Aortic smooth muscle cell (primary cell): ENCODE measurements at places on chromosomes 16 and 17. TPM values are rescaled to one million over a fixed set of nuclear protein-coding genes. Genes with fewer than 3 reads are reported as not detected.

Gene HS3ST3A1
- total RNA-seq, result 0.53 and 1.5 TPM in 2 replicates

Gene TMEM114
- total RNA-seq, result not detected in 2 replicates

Gene CTF1
- total RNA-seq, result 0.81 and 0.92 TPM in 2 replicates

Gene TBX21
- not detected in 2 replicates for total RNA-seq

Gene FLYWCH1
- total RNA-seq, result 35.6 and 38.4 TPM in 2 replicates

Gene CCL4
- not detected in 2 replicates for total RNA-seq

Gene CDRT4
- total RNA-seq, result 0.92 and 2.3 TPM in 2 replicates

Gene CBX2
- total RNA-seq, result 0.25 and 0.92 TPM in 2 replicates

Gene TBC1D3E
- not detected in 2 replicates for total RNA-seq

Gene CDK5R1
- 0.50 and 0.79 TPM in 2 replicates for total RNA-seq

Gene PGS1
- total RNA-seq, result 29.5 and 33.7 TPM in 2 replicates

Gene CD300LF
- total RNA-seq, result not detected in 2 replicates

Gene FOXN1
- not detected in 2 replicates for total RNA-seq

Gene TBC1D3K
- total RNA-seq, result not detected in 2 replicates

Gene MT1G
- total RNA-seq, result not detected in 2 replicates

Gene ST6GALNAC1
- total RNA-seq, result not detected in 2 replicates

Gene CD68
- total RNA-seq, result 47.7 and 75.6 TPM in 2 replicates

Gene C16orf54
- total RNA-seq, result not detected in 2 replicates

Gene CCDC154
- total RNA-seq, result 0.26 and 0.37 TPM in 2 replicates

Gene OR1A1
- not detected in 2 replicates for total RNA-seq

Gene SP6
- total RNA-seq, result 0.12 and 0.13 TPM in 2 replicates

Gene PLA2G15
- 28.2 and 30.0 TPM in 2 replicates for total RNA-seq

Gene TP53TG3C
- total RNA-seq, result not detected in 2 replicates

Gene ZFP3
- total RNA-seq, result 1.3 and 1.7 TPM in 2 replicates

Gene UTS2R
- not detected in 2 replicates for total RNA-seq

Gene RUNDC3A
- total RNA-seq, result 0.13 and 0.31 TPM in 2 replicates

Gene HOXB3
- total RNA-seq, result 0.26 and 0.31 TPM in 2 replicates

Gene RNF40
- total RNA-seq, result 62.4 and 68.3 TPM in 2 replicates

Gene MMP28
- total RNA-seq, result 0.12 and 0.79 TPM in 2 replicates

Gene CACNG1
- not detected in 2 replicates for total RNA-seq

Gene SYT17
- total RNA-seq, result 0.26 and 0.50 TPM in 2 replicates

Gene CBFA2T3
- total RNA-seq, result 0.06 TPM in 1 of 2 replicates, not detected in the other

Gene KDM6B
- 3.6 and 3.9 TPM in 2 replicates for total RNA-seq

Gene EME1
- total RNA-seq, result 5.0 and 9.2 TPM in 2 replicates

Gene CCL4L2
- not detected in 2 replicates for total RNA-seq

Gene ZACN
- total RNA-seq, result not detected in 2 replicates

Gene CANT1
- 41.7 and 42.1 TPM in 2 replicates for total RNA-seq

Gene HID1
- total RNA-seq, result 1.3 and 1.5 TPM in 2 replicates
